Skin of body (tissue), 3 donors: ENCODE measurements at places on chromosomes 13 and 19. TPM values are rescaled to one million over a fixed set of nuclear protein-coding genes. Genes with fewer than 3 reads are reported as not detected.

The HCN2 gene
- total RNA-seq = 0.59 TPM

The ZNF93 gene
- total RNA-seq = 11.8 TPM

The HCST gene
- total RNA-seq = 2.7 TPM

DNA sequence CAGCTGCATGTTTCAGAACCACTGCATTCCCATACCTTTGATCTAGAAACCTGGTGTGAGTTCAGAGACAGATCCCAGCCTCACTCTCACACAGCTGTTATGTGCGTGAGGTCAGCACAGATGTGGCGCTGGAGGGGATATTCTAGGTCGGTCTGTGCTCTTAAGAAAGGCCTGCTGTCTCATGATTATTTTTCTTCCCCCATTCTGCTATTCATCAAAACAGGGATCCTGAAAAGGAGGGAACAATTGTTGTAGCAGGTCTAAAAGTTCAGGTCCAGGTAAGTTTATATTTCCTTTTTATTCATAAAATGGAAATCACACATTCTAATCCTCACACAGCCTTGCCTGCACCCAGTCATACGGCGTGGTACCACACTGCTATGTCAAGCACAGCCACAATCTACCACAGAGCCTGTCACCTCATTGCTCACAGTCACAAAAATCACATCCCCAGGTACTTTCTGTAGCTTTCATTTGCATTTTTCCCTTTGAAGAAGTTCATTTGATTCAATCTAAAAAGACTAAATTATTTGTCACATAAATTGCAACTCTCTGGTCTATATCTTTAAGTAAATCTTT lies 867 bp downstream of the ZNF546 start:
- no peak for DNase-seq

- DNase-seq = no peak
These were observed 1.0 kb upstream of the PGLS start for GRCh38 chr19:17510220-17510993.

DNA sequence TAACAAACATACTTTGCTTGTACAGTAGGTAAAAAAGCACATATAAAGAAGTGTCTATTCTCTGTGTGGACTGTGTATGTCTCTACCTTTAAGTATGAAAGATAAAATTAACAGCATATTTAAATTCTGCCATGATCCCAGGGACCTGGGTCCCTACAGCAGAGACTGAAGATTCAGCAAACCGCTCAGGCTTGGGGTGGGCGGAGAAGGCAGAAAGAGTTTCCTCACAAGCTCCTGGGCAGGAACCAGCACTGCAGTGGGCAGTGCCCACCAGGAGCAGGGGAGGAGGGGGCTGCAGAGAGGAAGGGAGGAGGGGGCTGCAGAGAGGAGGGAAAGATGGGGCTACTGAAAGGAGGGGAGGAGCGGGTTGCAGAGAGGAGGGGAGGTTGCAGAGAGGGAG lies 44.6 kb upstream of the GRTP1 start:
- DNase-seq = no peak

- no peak for DNase-seq
These were observed 330.3 kb upstream of the MIR17HG start for GRCh38 chr13:91017031-91017668.

GRCh38 chr13:20159646-20160305 lies 1.1 kb downstream of the GJA3 start:
- DNase-seq = no peak

GRCh38 chr13:112245179-112245724 lies 130.9 kb upstream of the SPACA7 start:
- DNase-seq = no peak

- DNase-seq = no peak
These were observed 21.5 kb downstream of the CYP4F22 start for GRCh38 chr19:15529774-15530372.
